ENCODE measurements at places on chromosomes 2 and 18.

GRCh38 chr18:6920099-6920955, 190.8 kb downstream of the ARHGAP28 start:
- DNase-seq, result no peak

DNA sequence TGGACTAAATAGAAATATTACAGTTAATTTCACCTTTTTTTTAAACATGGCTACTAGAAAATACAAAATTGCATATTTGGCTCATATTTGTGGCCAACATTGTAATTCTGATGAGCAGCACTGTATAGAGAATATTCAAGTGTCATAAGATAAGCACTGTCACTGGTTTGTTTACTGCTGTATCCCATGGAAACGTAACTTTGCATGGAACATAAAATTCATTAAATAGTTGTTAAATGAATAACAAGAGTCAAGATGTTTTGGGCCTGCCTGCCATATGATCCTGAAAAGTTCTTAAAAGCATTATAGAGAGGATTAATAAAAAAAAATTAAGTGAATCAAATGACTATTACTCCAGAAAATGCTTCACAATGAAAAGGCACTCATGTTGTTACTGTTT, 763.7 kb upstream of the CRIM1 start:
- no peak for DNase-seq

DNA sequence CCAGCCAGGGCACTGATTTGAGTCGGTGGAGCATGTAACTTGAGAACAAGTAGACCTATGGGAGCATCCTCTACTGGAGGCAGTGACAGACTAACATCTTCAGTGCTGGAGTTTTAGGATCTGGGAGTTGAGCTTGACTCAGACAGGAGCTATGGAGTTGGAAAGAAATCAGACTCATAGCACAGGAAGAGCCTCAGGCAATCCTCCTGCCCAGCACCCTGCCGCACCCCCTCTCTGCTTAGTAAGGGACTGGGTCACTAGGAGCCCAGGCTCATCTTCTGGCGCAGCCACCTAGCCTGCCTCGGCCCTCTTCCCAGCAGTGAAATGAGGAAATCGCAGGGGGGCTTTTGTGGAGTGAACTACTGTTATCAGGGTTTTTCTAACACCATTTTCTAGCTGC, 3.6 kb downstream of the ARID5A start:
- DNase-seq, result no peak

GRCh38 chr2:97727296-97727695, 13.9 kb downstream of the ZAP70 start:
- DNase-seq, result no peak

GRCh38 chr2:36834731-36835524, 131.4 kb downstream of the STRN start:
- DNase-seq, result no peak

DNA sequence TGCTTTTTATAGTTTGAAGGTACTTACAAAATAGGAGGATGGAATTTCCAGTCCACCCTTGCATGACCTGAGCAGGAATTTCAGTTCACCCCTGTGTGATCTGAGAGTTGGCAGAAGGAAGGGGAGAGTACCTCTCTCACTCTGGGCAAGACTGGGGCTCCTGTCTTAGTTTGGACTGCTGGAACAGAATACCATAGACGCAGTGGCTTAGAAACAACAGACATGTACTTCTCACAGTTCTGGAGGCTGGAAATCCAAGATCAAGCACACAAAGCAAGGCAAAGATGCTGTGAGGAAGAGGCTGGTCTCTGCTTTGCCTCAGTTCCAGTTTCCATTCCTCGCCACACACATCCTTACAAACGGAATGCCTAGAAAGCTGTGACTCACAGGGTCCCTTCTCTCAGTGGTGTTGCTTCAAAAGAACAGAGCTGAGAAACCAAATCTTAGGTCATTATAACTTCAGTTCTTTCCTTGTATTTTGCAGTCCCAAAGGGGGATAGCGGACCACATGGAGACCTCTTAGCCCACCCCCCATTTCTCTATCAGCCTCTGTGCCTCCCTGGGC, 108.8 kb upstream of the HAAO start:
- DNase-seq, result no peak

GRCh38 chr2:70779911-70780545, 10.4 kb downstream of the FIGLA start:
- DNase-seq, result no peak

DNA sequence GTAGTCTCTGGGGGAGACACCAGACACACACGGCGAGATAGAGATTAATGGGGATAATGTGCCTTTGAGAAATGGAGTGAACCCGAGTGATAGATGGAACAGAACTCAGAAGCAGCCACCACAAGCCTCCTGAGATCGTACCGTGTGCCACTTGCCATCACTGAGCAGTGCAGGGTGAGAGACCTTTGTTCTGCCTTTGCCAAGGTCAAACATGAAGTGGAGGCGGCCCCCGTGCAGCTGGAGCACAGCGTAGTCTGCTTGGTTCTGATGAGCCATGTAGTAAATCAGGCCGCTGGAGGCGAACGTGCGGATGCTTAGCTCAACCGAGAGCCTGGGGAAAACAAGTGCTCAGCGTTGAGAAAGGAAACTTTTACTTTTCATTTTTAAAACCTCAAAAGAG, 167.0 kb downstream of the LAMA1 start:
- DNase-seq, result no peak

GRCh38 chr18:43396266-43396665, 119.0 kb upstream of the SYT4 start:
- no peak for DNase-seq

DNA sequence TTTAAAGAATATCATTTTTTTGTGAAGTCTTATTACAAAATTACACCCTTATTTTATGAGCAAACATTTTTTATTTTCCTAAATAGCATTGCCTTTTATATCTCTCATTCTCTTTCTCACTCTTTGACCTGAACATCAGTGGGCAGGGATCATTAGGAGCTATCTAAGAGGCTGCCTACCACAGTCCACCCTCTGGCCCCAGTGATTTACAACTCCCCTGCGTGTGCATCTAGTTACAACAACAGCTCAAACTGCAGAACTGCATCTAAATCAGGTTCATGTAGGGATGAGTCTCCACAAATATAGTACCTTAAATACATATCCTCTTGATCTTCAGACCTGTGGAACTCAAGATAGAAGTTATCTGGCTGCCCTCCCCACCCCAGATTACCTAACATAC, 172.4 kb upstream of the CXCR4 start:
- no peak for DNase-seq

GRCh38 chr2:68789603-68790002, 55.0 kb downstream of the ARHGAP25 start:
- no peak for DNase-seq

DNA sequence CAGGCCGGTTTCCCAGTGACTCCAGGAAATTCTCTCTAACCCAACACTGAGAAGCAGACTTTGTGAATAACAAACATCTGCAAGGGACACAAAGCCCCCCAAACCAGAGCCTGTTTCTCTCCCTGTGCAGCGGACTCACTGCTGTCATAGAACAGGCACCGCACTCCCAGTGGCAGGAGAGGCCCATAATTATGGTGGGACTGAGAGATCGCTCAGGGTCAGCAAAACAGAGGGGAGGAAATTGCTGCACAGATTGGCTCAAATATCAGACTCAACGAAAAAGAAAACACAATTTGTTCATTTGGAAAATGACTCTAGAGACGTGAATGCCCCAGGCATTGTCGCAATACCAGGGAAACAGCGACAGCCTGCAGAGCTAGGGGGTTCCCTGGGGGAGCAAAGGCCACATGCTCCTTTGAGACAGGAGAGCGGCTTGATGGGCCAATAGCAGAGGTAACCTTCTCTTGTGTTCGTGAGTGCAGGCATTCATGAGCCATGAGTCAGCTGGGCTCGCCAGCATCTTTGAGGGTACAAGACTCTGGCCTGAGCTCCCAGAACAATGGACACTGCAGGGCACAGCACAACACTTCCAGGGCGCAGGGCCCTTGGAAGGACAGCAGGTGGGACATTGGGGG, 143.3 kb upstream of the KLHL29 start:
- no peak for DNase-seq

- DNase-seq, result no peak
Observed at GRCh38 chr2:217283460-217283859, 423.6 kb upstream of the TNP1 start.

GRCh38 chr2:20130821-20131645, 79.6 kb upstream of the LAPTM4A start:
- no peak for DNase-seq

DNA sequence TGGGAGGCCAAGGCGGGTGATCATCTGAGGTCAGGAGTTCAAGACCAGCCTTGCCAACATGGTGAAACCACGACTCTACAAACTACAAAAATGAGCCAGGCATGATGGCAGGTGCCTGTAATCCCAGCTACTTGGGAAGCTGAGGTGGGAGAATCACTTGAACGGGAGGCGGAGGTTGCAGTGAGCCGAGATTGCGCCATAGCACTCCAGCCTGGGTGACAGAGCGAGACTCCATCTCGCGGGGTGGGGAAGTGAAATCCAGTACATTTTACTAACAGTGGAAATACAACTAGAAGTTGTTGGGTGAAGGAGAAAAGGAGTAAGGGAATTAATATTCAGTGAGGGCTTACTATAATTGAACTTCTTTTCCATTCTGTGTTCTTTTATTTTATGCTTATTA, 13.2 kb upstream of the ENOSF1 start:
- no peak for DNase-seq

- no peak for DNase-seq
Observed at GRCh38 chr2:157725846-157726245, 97.2 kb upstream of the ACVR1C start.

GRCh38 chr2:195037045-195037444, 620.0 kb upstream of the SLC39A10 start:
- no peak for DNase-seq

Measured in lower lobe of right lung (tissue), 2 donors.